ENCODE measurements at places on chromosomes 2 and 18.

GRCh38 chr2:104412384-104412783 lies 441.5 kb upstream of the POU3F3 start:
- no peak for DNase-seq

- no peak for DNase-seq
These were observed 4.9 kb downstream of the TM4SF20 start for GRCh38 chr2:227374158-227374557.

GRCh38 chr2:2114707-2115245 lies 216.3 kb downstream of the MYT1L start:
- no peak for DNase-seq

DNA sequence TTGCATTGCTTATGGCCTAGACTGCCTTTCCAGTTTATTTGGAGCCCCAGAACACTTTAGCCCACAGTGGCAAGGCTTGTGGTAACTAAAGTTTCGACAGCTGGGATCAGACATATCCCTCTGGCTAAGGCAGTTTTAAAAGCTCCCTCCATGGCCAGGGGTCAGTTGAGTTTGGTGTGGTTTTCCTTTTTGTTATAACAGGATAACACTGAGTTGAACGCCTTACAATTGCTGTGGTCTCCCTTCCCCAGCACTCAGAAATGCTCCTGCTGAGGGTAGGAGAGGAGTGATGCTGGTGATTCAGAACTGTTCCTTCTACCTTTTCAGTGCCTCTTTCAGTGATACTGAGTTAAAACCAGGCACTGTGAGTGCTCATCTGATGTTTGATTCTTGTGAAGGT lies 182.6 kb downstream of the GULP1 start:
- DNase-seq, result no peak

GRCh38 chr2:37456479-37456878 lies 112.0 kb downstream of the QPCT start:
- no peak for DNase-seq

GRCh38 chr18:24949908-24950307 lies 402.1 kb downstream of the ZNF521 start:
- DNase-seq, result no peak

DNA sequence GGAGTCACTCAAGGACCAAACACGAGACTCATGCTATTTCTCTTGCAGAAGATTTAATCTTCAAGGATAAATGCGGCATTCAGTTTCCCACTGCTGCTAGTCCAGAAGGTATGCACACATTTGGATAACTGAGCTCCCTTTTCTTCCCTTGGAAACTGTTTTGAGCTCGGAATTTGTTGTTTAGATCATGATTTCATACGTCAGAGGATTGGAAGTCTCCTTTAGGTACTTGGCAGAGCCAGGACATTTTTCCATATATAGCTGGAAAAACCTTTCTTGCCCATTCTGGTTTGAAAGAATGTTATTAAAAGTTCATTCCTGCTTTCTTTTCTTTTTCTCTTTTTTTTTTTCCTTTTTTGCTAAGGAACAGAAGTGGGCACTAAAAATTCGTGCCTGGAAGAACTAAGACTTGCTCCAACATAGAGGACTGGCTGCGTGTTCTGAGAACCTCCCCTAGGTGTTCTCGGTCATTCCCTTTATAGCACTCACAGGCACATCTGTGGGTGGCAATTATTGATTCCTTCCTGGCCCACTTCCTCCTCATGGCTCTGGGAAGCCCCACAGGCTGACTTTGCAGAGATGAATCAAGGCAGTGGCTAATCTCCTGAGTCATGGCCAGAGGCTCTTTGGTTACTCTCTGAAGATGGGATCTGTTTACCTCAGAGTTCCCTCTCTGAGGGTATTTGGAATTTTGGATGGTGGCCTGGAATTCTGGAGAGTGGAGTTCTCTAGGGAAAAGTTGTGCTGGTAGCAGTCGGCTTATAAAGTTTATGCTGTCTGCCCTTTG lies 104.8 kb downstream of the PLCL1 start:
- no peak for DNase-seq

DNA sequence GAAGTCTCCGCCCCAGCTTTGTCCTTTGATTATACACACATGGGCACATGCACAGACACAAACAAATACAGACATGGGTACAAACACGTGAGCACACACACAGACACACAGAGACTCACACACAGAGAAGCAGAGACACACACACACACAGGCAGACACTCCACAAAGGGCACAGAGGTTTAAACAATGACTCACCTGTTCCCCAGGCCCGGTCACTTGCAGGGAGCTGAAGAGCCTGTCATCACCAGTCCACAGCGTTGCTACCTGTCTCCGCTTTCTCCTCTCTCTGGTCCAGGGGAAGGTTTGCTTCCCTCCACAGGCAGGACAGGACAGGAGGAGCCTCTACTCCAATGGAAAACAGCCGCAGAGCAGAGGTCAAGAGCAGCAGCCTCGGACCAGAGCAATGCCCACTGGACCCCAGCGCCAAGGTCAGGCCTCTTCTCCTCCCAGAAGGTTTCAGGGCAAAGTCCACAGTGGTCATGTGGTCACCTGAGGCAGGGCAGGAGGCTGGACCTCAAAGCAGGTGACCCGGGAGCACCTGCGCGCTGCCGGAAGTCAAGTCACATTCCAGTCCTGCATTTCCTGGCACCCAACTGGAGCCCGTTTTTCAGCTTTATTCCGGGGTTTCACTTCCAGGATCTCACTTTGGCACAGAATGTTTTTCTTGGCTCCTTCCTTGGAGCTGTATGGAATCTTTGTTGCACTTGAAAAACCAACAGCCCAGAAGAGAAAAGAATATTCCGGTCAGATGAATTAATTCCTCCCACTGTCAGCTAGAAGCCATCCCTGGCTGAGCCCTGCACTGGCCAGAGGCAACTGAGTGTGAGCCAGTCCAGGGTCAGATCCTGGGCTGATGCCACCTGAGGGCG lies at the start of gene RAB17:
RAB17 (minus strand) TSS at position 463 of the 869 bp plus-strand sequence. CDS start 4,580 bp downstream, outside the sequence.
- DNase-seq, result no peak
